Stimulated activated memory B cell treated with anti-CD40 and anti-IgM and Interleukin-4, amounts not matched to agents 10 μg/mL and 1 μg/mL and 100 μg/mL, for 72 hours (primary cell): ENCODE measurements at places on chromosomes 7 and 10.

DNA sequence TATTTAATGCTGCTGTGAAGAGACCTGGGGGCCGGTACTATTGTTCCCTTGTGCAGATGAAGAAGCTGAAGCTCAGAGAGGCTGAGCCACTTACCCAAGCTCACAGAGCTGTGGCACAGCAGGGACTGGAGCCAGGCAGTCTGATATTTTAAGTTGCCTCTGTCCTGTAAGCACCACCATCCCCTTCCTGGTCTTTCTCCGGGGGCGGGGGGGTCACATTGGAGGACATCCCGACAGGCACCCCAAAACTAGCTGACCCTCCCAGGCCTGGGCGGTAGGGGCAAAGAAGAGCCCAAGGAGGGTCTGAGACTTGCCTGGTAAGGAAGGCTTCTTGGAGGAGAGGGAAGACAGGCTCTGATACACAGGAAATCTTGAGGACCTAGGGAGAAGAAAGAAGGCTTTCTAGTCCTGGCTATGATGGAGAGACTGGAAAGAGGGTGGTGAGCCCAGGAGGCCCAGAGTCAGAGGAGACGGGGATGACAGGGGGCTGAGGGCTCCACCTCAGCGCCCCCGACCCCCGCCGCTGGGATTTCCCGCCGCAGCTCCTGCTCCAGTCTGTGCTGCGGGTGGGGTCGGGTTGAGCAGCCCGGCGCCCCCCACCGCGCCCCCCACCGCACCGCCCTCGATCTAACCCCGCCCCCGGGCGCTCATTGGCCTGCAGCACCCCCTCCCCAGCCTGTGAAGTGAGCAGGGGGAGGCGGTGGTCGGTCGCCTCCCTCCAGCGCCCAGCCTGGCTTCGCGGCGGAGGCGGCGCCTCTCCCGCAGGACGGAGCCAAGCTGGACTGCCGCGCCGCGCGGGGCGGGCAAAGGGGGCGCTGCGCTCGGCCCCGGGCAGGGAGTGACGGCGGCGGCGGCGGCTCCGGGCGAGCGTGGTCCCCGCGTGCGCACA is at the start of gene ADCYAP1R1:
TSS of gene ADCYAP1R1 (plus strand) at position 711 of the 889 bp plus-strand sequence. CDS start 10,957 bp downstream, outside the sequence.
- ATAC-seq: no peak

DNA sequence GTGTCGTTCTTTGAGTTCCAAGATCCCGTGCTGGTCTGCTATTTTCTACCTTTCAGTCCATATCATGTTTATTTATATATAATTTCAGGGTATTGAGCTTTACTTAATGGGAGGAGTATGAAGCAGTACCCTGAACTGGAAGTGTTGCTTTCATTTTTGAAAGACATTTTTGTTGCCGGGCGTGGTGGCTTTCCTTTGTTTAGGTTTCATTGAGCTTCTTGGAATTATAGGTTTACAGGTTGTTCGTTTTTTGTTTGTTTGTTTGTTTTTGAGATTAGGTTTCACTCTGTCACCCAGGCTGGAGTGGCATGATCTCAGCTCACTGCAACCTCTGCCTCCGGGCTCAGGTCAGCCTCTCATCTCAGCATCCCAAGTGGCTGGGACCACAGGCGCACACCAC is 7.4 kb downstream of the ZNF487 start:
- no peak for ATAC-seq

- ATAC-seq: no peak
These were observed 7.0 kb downstream of the TNKS2 start for GRCh38 chr10:91805110-91805838.

DNA sequence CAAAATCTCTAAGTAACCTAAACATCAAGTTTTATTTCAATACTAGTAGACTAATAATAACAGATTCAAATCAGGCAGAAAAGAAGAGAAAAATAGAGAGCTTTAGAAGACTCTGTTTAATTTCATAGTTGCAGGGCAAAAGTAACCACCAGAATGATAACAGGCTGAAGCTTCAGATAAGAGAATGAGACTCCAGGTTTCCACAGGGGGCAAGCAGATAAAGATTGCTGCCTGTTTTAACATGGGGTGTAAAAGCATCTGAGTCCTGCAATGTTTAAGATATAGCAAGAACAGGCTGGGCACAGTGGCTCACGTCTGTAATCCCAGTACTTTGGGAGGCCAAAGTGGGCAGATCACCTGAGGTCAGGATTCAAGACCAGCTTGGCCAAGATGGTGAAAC is 11.0 kb downstream of the CROT start:
- no peak for ATAC-seq

GRCh38 chr7:93159490-93159889 is 11.3 kb upstream of the SAMD9L start:
- ATAC-seq: no peak

DNA sequence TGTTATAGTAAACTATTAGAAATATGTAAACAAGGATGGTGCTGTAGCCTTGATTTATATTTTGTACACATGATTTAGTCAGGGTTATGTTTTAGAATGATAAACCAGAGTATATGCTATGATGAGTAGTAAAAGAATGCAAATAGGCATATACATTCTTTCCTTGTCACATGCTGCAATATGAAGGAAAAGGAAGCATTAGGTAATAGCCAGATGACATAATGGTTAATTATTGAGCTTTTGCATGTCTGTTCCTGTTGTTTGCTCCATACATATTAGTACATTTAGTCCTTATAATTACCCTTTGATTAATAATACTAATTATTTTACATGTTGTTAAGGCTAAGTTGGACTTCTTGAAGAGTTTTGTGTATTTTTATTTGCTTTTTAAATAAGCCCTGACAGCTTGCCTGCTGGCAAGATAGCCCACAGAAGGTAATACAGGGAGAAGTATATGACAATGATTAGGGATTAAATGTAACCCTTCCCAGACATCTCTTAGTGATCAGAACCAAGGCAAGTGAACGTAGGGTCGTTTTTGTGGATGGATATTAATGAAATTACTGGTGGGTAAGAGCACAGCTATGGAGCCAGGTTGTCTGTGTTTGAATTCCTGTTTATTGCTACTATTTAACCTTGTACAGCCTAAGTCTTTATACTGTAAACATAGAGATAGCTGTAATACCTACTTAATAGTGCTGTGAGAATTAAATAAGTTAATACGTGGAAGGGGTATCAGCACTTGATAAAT is 68.4 kb downstream of the PHTF2 start:
- ATAC-seq: no peak
